ENCODE measurements at places on chromosomes 7 and 10. TPM values are rescaled to one million over a fixed set of nuclear protein-coding genes. Genes with fewer than 3 reads are reported as not detected.

The PRKAR2B gene
- 20.3 TPM for total RNA-seq

The MICU1 gene
- 63.3 TPM for total RNA-seq

The AKR1C4 gene
- 0.48 TPM for total RNA-seq

The C7orf33 gene
- total RNA-seq = not detected

The MET gene
- 46.0 TPM for total RNA-seq

The NRCAM gene
- 19.9 TPM for total RNA-seq

The GPRIN2 gene
- 19.8 TPM for total RNA-seq

The TMEM270 gene
- not detected for total RNA-seq

- no peak for DNase-seq
Measured at GRCh38 chr7:129950191-129950932, 2.4 kb downstream of the UBE2H start.

DNA sequence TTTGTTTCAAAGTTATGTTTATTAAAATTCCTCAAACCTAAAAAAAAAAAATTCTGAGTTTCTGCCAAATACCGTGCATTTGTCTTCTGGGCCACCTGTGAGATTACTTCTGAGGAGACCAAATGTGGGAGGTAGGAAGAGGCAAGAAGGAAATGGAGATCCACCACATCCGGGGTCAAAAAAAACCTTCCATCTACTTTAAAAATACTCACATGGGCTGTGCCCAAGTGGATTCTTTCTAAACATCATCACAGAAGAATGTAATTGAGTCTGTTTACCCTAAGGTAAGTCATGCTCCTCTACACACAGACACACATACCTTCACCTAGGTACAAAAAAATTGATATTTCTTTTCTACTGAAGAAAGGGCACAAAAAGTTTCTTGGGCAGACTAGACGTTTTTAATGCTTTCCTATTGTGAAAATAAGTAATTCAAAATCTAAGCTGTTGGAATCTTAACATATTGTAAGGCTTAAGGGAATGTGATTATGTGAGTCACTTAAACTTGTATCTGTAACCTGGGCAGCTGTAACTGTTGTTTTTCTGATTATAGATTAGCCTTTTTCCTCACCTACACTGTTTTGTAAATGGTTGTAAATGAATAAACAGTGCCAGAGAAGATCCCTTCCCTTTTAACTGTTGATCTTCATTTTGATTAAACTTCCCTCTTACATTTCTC is 19.1 kb upstream of the SPOCK2 start:
- no peak for DNase-seq

DNA sequence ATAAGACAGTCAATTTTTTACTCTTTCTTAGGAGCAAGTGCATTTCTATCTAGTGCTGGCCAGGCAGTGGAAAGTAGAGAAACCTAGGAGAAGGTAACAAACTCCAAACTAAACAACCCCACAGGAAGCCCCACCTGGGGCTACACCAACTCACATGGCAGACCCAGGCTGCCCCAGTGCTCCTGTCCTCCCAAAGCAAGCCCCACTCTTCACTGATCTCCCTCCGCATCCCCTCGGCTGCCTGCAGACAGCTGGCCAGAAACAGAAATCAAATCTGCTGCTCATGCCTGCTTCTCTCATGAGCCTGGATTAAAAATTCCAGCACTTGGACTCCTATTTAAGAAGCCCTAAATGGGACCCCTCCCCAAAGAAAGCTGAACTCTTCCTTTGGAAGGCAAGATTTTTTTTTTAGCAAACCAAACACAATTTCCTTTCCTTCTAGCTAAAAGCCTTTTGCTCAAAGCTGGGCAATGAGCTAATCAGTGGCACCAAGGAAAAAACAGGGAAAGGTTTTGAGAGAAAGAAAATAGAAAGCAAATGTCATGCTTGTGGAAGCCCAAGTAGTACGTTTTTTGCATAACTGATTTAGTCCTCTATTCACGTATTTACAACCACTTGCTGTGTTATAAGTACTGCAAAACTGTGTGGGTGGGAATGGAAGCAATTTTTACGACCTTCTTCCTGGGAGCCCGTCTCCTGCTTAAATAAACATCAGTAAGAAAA is 10.8 kb downstream of the PDE1C start:
- no peak for DNase-seq

DNA sequence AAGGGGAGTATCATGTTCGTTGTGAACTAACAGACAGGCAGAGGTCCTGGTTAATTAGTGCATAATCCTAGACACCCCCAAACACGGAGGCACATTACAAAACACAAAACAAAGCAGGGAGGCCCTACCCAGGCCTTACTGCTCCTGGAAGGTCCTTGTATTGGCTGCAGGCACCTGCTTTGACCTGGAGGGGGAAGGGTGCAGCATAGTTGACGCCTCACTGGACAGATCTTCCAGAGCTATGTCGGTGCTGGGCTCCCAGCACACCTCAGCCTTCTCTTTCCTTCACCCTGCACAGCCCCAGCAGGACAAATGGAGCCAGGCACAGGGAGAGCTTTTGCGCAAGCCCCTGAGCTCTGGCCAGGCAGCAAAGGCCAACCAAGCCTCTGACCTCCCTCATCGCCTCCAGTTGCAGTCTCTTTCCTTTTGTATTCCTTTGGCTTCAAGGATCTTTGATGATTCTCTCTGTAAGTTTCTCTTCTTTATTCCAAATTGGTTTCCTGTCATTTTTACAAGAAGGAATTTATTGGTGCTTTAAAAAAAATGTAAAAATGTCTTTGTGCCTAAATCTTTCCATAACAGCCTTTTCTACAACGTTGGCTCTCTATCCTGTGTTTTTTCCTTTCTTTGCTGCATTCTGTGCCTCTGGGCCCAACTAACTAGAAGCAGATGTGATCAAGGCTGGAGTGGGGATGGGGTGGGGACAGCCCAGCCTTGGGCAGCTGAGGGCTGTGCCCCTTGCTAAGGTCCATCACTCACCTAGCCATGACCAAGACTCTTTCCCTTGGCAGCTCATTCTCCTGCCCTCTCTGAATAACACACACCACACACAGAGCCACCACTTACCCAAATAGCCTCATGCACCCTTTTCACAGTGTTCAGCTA is 317.1 kb upstream of the NPVF start:
- no peak for DNase-seq

DNA sequence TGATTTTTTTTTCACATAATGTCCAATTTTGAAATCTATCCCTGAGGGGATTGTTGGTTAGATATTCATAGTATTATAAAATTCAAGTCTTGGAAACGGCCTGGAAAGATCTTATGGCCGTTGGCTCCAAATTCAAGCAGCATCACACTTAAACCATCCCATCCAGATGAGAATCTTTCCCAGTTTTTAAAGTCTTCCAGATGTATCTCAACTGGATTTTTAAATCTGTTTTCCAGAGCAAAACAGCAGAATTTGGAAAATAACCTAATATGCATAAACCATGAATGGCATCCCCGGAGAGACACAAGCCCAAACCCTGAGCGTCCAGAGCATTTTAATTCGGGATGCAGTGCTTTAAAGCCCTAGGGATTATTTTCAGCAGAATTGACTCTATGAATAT is 208.2 kb upstream of the PRKCQ start:
- no peak for DNase-seq

- no peak for DNase-seq
Measured at GRCh38 chr10:47111329-47111862, 188.6 kb upstream of the GDF10 start.

GRCh38 chr7:34354011-34354410 is 304.0 kb upstream of the NPSR1 start:
- no peak for DNase-seq

DNA sequence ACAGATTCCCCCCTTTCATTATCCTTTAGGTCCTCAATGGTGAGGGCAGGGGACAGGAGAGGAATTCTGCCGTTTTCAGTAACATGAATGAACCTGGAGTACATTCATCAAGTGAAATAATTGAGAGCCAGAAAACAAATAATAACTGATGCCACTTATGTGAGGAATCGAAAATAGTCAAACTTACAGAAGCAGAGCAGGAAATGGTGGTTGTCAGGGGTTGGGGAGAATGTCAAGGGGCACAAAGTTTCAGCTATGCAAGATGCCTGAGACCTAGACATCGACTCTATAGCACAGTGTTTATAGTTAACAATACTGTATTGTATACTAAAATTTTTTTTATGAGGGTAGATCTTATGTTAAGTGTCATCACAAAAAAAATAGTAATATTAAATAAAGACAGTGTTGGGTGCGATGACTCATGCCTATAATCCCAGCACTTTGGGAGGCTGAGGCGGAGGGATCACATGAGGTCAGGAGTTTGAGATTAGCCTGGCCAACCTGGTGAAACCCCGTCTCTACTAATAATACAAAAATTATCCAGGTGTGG is 1219.8 kb downstream of the GATA3 start:
- no peak for DNase-seq

- no peak for DNase-seq
Measured at GRCh38 chr10:33565231-33565630, 230.8 kb upstream of the NRP1 start.

DNA sequence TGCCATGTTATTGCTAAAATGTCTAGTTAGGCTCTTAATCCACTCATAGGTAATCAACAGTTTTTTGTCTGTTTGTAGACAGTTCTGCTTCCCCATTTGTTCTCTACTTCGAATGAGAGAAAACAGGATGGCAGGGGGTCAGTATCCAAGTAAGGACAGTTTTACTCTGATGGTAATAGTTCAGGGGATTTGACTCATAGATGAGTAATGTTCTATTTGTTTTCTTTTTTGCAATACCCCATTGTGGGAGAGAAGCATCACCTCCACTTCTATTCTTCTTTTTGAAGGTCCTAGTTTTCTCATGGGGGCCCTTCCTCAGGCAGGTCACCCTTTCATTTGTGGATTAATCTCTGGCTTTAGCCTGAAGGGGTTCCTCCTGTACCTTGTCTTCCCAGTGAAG is 13.9 kb downstream of the PCLO start:
- DNase-seq = no peak

GRCh38 chr7:116911801-116912200 is 41.5 kb upstream of the ST7 start:
- DNase-seq = no peak

DNA sequence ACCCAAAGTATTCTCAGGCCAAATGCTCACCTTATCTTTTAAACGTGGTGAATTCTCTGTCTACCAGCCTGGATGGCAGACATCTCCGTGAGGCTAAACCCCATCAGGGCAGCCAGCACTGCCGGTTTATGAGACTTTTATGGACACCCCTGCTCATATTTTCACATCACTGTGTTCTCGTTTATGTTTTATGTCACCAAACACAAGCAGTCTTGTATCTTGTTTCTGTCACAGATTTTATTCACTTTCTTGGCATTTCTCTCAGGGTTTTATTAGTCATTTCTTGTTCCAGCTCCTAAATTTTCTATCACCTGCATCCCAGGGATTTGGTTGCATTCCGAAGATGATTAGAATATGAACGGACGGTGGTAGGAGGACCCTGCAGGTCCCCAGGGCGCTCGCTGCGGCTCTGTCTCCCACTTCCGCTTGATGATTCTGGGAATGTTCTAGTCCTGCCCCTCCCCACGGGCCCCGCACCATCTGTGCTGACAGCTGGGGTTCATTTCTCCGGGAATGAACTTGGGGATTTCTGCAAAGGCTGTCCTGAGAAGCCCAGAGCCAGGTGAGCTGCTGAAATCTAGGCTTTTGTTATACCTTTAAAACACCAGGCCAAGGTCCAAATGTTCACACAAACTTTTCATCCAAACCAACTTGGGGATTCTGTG is 217.6 kb downstream of the GFRA1 start:
- no peak for DNase-seq

DNA sequence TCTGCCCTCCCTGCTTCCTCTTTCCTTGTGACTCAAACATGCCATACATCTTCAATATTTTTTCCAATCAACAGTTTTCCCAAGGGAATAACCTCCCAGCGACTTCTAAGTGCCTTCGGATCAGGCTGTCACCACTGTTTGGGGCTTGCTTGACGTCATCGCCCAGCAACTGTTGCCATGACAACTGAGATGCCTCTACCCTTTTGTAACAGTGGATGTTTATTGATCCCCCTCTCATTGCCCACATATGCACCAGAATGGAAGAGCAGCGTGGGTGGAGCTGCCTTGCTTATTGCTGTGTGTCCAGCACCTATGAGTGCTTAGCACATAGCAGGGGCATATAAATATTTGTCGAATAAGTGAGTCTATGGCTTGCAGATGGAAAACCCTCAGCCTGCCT is 14.4 kb downstream of the FFAR4 start:
- DNase-seq = peak; percentile 51

DNA sequence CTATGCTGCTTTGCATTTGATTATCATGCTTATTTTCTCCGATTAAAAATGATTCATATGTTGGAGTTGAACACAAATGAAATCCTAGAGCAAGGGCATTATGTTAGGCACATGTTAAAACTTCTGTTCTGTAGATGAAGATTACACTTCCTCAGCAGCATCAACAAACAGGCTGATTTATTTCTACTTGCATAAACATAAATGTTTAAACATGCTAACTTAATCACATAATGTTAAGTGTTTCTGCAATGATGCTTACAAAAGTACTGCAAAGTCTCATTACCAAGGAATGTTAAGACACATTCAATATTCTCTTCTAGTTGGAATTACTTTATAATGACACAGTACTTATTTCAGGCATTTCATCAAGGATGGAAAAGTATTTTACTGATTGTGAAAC is 770.8 kb downstream of the ANKRD7 start:
- DNase-seq = no peak

GRCh38 chr10:72164617-72165016 is 51.2 kb upstream of the ANAPC16 start:
- DNase-seq = no peak

- DNase-seq = no peak
Measured at GRCh38 chr7:136234040-136234439, 256.9 kb upstream of the MTPN start.

DNA sequence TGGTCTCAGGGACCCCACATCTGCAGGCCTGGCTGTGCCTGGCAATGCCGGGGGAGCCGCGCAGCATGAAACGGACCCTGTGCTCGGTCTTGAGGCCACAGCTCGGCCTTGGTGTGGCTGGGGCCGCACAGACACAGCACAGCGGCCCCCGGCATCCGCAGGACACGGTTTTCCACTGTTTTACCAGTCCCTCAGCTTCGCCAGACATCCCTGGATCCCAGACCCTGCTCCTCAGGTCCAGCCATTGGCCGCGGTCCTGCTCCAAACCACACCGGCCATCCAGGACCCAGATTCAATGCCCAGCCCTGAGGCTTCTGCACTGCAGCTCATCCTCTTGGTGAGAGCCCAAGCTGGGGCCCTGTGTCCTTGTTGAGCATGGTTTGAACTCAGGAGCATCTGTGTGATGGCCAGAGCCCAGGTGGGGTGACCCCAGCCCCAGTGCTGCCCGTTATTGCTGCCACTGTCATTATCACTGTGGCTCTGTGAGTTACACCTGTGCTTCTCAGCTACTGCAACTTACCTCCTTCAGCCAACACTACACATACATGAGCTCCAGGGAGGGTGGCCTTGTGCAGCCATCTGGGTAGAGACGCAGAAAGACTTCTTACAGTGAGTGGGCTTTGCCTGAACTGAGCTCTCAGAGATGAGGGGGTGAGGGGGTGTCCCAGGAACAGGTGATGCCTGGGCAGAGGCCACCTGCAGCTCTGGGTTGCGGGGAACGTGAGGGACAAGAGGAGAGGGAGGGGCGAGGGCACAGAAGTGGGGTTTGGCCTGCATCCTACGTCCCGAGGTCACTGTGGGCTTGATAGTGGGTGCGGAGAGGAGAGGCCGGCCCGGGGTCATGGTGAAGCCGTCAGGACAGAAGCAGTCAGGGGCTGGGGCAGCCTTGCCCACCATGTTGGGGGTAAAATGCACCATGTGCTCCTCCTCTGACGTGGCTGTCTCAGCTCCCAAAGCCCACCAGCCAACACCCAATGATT is 567.6 kb downstream of the PTPRN2 start:
- no peak for DNase-seq
